Activated CD4-positive, alpha-beta T cell treated with anti-CD3 and anti-CD28 coated beads, Interleukin-2, amount 50 U/mL, for 4 hours (primary cell): ENCODE measurements at places on chromosomes 1 and 21.

- no peak for DNase-seq
These were observed 9.8 kb downstream of the ABCG1 start for GRCh38 chr21:42228709-42229220.

GRCh38 chr1:37755290-37755689 is 9.6 kb downstream of the EPHA10 start:
- DNase-seq: no peak

- no peak for DNase-seq
These were observed 148.9 kb upstream of the CTTNBP2NL start for GRCh38 chr1:112247036-112247597.

DNA sequence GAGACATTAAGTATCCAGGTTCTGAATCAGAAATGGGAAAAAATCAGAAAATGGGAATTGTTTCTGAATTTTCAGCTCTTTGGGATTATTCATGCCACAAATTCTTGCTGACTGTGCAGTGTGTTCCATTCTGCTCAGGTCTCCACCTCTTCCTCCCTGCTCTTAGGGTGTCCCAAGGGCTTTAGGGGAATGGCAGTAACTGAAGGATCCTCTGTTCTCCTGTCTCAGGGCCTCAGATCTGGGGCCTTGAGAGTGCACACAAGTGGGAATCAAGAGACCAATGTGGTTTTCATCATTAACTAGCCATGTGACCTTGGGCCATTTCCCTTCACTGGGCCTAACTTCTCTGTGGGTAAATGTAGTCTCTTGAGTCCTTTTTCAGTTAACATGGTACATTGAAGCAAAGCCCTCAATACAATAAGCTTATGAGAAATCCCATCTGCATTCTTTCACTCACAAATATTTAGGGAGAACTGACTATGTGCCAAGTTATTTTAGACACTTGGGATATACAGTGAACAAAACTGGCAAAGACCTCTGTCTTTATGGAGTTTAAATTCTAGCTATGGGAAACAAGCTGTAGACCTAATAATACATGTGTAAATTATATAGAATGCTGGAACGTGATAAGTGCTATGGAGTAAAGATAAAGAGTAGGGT is 75.7 kb upstream of the SPATA6 start:
- no peak for DNase-seq

GRCh38 chr1:17032741-17033140 is 21.0 kb upstream of the ATP13A2 start:
- no peak for DNase-seq
